Activated CD4-positive, alpha-beta memory T cell treated with anti-CD3 and anti-CD28 coated beads, Interleukin-2, amount 10 ng/mL, durations not matched to agents 7 days and 5 days (primary cell): ENCODE measurements at places on chromosomes 13 and 19. TPM values are rescaled to one million over a fixed set of nuclear protein-coding genes. Genes with fewer than 3 reads are reported as not detected.

GRCh38 chr13:58461217-58461616 lies 829.7 kb downstream of the PCDH17 start:
- no peaks in the 10 kb centered on the region for H3K36me3 ChIP-seq
- no peaks in the 10 kb centered on the region for H3K4me1 ChIP-seq
- no peak for DNase-seq
- H3K27ac ChIP-seq = no peak overlapping the region
- H3K27me3 ChIP-seq = no peaks in the 10 kb centered on the region

INSR gene
- 0.90 TPM for total RNA-seq

GRCh38 chr13:73934215-73934641 lies 200.0 kb downstream of the KLF12 start:
- H3K4me3 ChIP-seq = no peak overlapping the region
- no peaks in the 10 kb centered on the region for H3K27me3 ChIP-seq
- H3K27ac ChIP-seq = no peak overlapping the region
- peaks cover 25% of the 10 kb centered on the region for H3K4me1 ChIP-seq
- H3K36me3 ChIP-seq = peaks cover 7% of the 10 kb centered on the region

TGDS gene
- total RNA-seq = 19.7 TPM

- no peak for DNase-seq
- H3K27me3 ChIP-seq = peaks cover 19% of the 10 kb centered on the region
- no peak overlapping the region for H3K27ac ChIP-seq
- no peaks in the 10 kb centered on the region for H3K36me3 ChIP-seq
- no peak overlapping the region for H3K4me3 ChIP-seq
These were observed 111.6 kb downstream of the RNF17 start for GRCh38 chr13:24875566-24875965.

- H3K27ac ChIP-seq = peak overlapping the region; percentile 92
- H3K27me3 ChIP-seq = no peaks in the 10 kb centered on the region
- peaks cover 51% of the 10 kb centered on the region for H3K4me1 ChIP-seq
- DNase-seq = peak; percentile 65
- H3K36me3 ChIP-seq = peaks cover 51% of the 10 kb centered on the region
These were observed 36.3 kb downstream of the ELF1 start for GRCh38 chr13:40982772-40983171.

TNFAIP8L1 gene
- 18.6 TPM for total RNA-seq

GRCh38 chr13:39494006-39494405 lies 109.0 kb downstream of the LHFPL6 start:
- no peak overlapping the region for H3K4me3 ChIP-seq
- H3K27ac ChIP-seq = no peak overlapping the region
- H3K27me3 ChIP-seq = peaks cover 5% of the 10 kb centered on the region
- no peaks in the 10 kb centered on the region for H3K36me3 ChIP-seq
- H3K4me1 ChIP-seq = no peaks in the 10 kb centered on the region
- no peak for DNase-seq

DNA sequence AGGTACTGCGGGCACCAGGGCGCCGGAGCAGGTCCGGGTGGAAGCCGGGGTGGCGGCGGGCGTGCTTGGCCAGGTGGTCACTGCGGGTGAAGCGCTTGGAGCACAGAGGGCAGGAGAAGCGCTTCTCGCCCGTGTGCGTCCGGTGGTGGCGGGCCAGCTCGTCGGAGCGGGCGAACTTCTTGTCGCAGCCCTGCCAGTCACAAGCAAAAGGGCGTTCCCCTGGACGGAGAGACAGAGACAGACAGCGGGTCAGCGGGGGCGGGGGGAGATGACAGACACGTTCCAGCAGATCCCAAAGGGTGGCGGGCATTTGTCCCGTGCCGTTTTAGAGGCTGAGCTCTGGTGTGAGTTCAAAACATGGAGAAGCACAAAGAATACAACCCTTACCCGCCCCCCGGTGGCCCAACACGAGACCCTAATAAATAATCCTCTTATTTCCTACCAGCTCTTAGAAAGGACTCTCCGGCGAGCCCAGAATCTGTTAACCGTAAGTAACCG lies 6.3 kb upstream of the REXO1 start:
- DNase-seq = no peak
- H3K27ac ChIP-seq = peak overlapping the region; percentile 90
- peak overlapping the region; percentile 80 for H3K4me3 ChIP-seq
- peaks cover 4% of the 10 kb centered on the region for H3K36me3 ChIP-seq
- H3K4me1 ChIP-seq = peaks cover 59% of the 10 kb centered on the region

- peaks cover 23% of the 10 kb centered on the region for H3K4me1 ChIP-seq
- H3K36me3 ChIP-seq = peaks cover 54% of the 10 kb centered on the region
- DNase-seq = no peak
- no peak overlapping the region for H3K4me3 ChIP-seq
- no peak overlapping the region for H3K27ac ChIP-seq
These were observed 9.9 kb upstream of the PLA2G4C start for GRCh38 chr19:48120505-48120904.

DNA sequence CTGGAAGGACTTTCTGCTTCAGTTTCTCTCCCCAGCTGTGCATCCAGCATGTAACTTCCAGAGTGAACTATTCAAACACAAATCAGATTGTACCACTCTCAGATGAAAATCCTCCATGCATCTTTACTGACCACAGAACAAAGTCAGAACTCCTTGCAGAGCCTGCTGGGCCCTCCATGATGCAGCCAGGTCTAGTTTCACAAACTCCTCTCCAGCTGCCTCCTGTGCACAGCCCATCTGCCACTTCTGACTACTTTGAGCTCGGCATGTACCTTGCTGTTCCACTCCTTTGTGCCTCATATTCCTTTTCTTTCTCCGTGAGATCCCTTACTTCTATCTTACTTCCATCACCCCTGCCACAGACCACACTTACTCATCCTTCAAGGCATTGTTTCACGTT lies 31.4 kb downstream of the NALCN start:
- no peaks in the 10 kb centered on the region for H3K4me1 ChIP-seq
- no peak for DNase-seq

DNA sequence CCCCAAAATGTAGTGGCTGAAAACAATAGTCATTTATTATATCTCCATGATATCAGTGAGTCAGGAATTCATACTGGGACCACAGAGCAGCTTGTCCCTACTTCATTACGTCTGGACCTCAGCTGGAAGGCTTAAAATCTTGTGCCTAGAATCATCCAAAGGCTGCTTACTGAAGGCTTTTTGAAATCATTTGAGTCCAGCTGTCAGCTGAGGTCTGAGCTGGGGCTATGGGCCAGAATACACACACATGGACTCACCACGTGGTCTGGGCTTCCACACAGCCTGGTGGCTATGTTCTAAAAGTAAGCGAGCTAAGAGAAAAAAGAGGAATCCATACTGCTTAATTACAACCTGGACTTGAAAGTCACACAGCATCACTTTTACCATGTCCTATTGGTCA lies 209.2 kb downstream of the KCTD12 start:
- DNase-seq = no peak
- H3K4me1 ChIP-seq = no peaks in the 10 kb centered on the region
- H3K4me3 ChIP-seq = no peak overlapping the region

DNA sequence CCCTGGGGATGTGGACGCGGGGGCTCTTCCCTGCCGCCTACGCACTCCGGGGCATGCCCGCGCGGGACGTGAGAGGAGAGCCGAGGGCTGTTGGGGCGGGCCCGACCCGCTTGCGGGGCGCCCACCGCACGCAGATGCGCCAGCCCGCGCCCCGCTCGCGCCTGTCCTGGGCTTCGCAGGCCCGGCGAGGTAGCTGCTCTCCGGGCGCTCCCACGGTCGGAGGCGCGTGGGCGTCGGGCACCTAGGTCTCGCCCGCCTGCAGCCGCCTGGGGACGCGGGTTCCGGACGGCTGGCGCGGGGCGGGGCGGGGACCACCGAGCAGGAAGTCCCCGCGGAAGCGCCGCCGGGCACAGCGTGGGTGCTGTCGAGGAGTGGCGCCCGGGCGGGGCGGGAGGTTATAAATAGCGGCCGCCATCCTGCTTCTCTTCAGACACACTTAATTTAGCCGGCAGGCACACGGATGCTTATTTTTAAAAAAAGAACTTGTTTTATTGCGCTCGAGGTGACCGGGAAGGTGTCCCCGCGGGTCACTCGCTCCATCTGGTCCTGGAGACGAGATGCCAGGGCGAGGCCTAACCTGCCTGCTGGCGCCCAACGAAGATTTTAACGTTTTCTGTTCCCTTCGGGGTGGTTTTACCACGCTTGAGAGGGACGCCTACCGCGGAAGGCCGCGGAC lies 561 bp upstream of the GJA3 start:
- peak overlapping the region; percentile 68 for H3K4me3 ChIP-seq
- DNase-seq = peak; percentile 53
- H3K27me3 ChIP-seq = peaks cover 61% of the 10 kb centered on the region
- H3K4me1 ChIP-seq = peaks cover 24% of the 10 kb centered on the region
- no peaks in the 10 kb centered on the region for H3K36me3 ChIP-seq
- H3K27ac ChIP-seq = no peak overlapping the region

DNA sequence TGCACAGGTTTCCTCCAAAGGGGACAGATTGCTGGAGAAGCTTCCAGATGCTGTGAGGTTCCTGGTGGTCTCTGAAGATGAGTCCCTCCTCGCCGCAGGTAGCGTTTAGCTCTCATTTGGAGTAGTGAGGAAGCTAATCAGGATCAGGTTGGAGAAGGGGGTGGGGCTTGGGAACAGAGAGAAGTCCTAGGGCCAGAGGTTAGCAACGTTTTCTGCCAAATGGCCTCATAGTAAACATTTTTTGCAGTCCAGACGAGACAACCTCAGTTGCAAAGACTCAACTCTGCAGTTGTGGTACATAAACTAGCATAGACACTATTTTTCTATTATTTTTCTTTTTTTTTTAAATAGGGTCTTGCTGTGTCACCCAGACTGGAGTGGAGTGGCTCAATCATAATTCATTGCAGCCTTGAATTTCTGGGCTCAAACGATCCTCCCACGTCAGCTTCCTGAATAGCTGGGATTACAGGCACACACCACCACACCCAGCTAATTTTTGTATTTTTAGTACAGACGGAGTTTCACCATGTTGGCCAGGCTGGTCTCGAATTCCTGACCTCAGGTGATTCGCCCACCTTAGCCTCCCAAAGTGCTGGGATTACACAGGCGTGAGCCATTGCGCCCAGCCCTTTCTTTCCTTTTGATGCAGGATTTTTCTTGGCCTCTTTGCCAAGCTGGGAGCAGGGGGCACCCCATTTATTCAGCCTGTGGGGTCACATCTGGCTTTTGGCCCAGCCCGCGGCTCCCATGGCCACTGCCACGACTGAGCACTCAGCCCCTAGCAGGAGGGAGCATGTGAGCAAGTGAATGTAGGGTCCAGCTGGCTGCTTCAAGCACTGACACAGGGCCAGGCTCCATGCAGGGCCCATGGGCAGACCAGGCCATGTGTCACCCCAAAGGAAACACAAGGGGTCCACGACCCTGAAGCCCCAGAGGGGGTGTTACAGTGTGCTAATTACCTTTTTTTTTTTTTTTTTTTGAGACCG lies 34.4 kb upstream of the SIN3B start:
- H3K4me3 ChIP-seq = no peak overlapping the region
- no peaks in the 10 kb centered on the region for H3K27me3 ChIP-seq
- no peak for DNase-seq

- DNase-seq = no peak
- peaks cover 78% of the 10 kb centered on the region for H3K4me1 ChIP-seq
- peaks cover 76% of the 10 kb centered on the region for H3K36me3 ChIP-seq
These were observed 2.5 kb downstream of the RPS9 start for GRCh38 chr19:54203151-54203611.

DNA sequence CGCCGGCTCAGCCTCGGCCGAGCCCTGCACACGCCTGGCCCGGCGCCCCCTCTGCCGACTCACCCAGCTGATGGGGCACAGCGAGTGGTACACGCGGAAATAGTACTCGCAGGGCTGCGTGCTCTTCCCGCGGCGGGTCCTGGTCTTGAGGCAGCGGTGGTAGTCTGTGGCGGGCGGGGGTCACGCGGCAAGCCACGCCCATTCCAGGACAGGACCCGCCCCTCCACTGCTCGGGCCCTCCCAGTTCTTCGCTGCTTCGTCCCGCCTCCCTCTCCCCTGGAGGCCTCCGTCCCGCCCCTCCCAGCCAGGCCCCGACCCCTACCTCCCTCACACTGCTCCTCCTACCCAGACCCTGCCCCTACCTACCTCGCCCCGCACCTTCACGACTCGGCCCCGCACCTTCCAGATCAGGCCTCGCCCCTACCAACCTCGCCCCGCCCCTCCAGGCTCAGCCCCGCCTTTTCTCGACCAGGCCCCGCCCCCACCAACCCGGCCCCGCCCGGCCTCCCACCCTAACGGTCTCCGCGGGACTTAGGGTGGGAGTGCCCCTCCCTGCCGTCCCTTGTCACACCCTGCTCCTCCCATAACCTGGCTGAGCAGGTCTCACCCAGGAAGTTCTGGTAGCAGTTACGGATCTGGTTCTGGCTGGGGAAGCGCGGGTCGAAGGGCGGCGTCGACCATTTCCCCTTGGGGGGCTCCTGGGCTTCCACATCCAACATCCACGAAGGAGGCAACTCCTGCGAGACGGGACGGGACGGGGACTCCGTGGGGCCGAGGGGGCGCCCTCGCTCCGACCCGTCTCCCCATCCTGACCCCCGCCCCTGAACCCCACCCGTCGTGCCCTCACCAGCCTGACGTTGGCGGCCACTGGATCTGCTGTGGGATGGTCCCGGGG lies 469 bp downstream of the COX6B2 start:
- DNase-seq = peak; percentile 71
- H3K36me3 ChIP-seq = no peaks in the 10 kb centered on the region
- H3K27me3 ChIP-seq = peaks cover 46% of the 10 kb centered on the region
- H3K27ac ChIP-seq = no peak overlapping the region

ZNF296 gene
- 5.4 TPM for total RNA-seq

DNA sequence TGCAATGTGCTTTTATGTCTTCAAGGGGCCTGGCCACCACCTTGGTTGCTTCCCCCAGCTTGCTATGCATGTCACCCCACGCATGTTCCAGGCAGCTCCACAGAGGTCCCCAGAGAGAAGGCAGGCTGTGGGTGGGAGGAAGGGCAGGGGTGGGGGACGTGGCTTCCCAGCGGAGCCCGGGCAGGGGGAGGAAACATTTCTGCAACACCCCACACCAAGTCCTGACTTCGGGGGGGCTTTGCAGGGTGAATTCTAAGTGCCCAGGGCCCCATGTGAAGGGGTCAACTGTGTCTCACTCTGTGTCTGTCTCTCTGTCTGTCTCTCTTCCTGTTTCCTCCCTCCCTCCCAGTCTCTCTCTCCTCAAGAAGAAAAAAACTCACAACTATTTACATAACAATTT lies 39.6 kb downstream of the LTBP4 start:
- no peak overlapping the region for H3K27ac ChIP-seq
- H3K36me3 ChIP-seq = no peaks in the 10 kb centered on the region
- H3K4me3 ChIP-seq = no peak overlapping the region
- peaks cover 1% of the 10 kb centered on the region for H3K27me3 ChIP-seq
- H3K4me1 ChIP-seq = peaks cover 1% of the 10 kb centered on the region
